ENCODE measurements at places on chromosomes 5 and 9.
A peak's percentile ranks its signal among the peaks of the same experiment; 100 is the strongest.

DNA sequence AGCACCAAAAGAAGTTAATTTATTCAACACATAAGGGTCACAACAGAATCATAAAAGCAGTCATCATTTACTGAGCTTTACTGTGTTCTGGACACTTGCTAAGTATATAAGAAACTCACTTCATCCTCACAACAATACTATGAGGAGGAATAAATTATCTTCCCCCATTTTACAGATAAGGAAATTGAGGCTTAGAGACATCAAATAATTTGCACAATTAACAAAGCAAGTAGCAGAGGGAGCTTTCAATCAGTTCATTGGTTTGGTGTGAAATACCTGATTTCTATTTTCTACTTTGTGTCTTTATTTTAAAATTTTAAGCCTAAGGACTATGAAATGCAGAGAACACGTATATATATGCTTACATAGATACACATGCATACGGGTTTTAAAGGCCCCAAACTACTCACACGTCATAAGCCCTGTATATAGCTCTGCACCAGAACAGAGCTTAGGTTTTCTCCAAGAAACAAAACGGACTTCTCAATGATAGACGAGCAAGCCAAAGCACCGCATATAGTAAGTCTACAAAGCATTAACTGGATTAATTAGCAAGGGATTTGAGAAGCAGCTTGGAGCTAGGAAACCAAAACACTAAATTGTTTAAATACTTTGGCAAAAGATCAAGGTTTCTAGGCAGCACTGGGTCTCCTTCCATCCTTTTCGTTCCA, 95.6 kb downstream of the DENND1A start:
- no peak for DNase-seq

GRCh38 chr9:129140397-129141065, 29.3 kb downstream of the PTPA start:
- DNase-seq: peak; percentile 10

DNA sequence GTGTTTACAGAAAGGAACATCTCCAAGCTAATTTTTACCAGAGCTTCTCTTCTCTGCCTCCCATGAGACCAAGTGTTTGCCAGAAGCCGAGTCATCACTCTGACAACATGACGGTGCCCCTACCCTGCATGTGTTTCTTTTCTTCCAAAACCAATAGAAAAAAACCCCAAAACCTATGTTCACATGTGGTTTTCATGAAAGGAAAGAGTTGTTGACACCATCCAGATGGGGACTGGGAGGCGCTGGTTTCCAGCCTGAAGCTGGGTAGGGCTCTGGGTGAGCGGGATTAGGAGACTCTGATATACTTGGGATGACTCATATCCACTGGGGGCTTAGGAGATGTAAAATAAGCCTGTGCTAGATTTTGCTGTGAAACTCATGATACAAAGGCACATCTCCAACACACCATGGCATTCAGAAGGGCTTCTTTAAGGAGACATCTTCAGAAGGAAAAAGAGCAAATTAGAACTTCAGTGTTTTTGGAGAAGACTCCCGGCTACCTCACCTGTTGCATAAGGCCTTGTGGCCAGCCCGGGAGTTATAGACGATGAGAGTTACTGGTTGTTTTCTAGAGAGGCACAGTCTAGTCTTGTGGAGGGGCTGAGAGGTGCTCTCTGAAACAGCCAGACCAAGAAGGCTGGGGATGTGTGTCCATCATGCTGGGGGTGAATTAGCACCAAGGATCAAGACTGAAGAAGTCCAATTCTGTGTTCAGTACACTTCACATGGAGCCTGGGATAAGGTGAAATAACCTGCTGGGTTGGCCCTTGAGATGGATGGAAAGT, 108.9 kb upstream of the LHFPL2 start:
- no peak for DNase-seq

- DNase-seq: no peak
Measured at GRCh38 chr5:75711151-75711550, 6.1 kb downstream of the POC5 start.

DNA sequence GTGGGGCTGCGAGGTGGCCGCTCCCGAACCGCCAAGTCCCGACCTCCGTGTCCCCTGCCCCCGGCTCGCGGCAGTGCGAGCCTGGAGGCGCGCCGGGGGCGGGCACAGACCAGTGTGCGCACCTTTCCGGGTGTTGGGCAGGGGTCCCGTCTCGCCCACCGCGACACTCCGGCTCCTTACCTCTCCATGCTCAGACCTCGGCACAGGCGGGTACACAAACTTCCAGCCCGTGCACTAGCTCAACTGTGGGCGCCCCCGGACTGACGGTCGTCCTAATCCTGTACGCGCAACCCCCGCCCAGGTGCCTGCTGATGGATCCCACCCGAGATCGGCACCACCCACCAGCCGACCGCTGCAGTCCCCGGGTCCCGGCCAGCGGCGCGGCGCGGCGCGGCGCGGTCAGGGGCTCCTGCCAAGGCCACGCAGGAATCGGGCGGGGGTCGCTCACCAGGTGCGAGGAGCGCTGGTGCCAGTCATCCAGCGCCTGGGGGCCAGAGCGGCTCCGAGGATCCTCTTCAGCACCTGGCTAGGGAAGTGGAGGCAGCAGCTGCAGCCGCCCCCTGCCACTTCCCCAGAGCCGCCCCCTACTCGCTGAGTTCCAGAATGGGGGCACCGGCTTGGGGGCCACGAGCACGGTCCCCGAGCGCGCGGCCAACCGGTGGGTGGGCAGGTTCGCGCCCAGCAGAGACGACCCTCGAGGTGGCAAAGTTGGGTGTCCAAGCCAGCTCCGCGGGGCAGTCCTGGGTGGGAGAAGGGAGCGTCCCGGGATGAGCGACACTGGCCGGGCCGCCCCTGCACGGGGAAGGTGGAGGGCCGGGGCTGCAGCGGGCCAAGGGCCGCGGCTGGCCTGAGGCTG, 511 bp downstream of the SEMA5A start:
- DNase-seq: no peak

GRCh38 chr5:148858106-148858505, 31.7 kb downstream of the ADRB2 start:
- DNase-seq: no peak

DNA sequence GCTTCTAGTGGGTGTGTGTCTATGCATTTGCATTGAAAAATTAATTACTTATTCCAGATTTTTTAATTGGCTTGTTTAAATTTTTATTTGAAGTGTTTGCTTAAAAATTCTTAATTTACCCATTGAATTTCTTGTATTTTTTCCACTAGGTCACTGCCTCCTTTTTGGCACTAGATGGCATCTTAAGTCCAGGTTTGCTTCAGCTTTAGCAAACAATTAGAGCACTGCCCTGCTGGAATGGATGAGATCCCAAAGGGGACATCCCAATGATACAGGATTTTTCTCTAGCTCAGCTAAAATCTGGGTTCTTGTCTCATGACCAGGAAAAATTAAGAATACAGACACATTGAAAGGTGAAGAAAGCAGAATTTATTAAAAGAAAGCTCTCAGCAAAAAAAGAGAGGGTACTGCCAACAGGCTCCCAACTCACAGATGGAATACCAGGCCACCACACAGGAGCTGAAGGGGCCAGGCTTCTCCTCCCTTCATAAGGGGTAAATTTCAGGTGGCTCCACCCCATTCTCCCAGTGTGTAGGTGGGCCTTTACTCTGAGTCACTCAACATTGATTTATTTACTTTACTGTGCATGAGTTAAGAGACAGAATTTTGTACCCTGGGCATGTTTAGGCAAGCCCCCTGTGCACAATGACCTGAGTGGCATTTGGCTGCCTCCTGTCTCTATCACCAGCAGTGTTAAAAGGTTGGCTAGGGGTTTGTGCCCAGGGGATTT, 532.4 kb downstream of the ANXA1 start:
- no peak for DNase-seq

- DNase-seq: no peak
Measured at GRCh38 chr9:131394464-131395156, 724 bp downstream of the PRRC2B start.

DNA sequence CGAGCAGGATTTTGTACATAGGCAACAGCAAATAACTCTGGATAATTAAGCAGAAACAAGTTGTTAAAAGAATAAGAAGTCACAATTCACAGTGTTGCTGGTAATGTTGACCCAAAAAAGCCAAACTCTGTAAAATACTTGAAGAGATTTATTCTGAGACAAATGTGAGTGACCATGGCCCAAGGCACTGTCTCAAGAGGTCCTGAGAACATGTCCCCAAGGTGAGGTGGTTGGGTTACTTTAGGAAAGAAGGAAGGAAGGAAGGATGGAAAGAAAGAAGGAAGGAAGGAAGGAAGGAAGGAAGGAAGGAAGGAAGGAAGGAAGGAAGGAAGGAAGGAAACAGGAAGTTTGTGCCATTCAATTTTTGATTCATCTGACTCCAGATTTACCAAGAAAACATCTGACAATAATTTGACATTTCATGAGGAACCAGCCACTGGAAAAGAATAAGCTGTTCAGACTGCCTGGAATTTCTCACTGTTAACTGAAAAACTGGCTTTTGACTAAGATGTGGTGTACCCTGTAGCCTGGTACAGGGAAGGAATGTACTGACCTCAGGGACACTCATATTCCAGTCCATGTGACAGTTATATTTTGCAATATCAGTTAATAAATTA, 295.9 kb upstream of the TNC start:
- DNase-seq: no peak

DNA sequence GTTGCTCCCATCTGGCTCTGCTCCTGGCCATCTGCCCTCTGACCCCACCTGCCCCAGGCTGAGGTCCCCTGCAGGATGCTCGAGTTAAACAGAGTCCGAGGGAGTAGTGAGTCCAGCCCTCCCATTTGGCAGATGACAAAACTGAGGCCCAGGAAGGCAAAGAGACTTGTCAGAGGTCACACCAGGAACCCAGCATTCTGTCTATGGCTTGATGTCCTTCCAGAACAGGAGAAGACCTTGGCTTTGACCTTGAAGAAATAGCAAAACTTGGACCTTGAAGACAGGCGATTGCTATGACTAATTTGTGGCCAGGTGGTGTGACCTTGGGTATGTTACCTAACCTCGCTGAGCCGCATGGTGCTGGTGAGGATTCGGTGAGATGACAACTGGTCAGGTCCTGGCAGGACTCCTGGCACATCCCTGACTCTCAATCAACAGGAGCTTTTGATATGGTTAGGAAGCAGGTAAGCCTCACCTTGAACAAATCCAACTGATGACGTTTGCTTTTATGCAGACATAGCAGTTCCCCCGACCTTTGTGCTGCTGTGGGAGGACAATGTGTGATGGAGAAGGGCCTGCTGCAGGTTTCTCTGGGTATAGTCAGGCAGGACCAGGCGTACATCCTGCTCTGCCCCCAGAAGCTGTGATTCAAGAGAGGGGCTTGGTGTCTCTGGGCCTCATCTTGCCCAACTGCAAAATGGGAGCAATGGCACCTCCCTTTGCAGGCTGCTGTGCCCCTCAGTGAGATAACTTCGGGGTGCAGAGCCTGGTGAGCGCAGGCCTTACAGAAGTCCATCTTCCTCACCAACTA, 198.7 kb downstream of the C9orf50 start:
- DNase-seq: no peak
